ENCODE measurements at places on chromosomes 6 and 20. TPM values are rescaled to one million over a fixed set of nuclear protein-coding genes. Genes with fewer than 3 reads are reported as not detected.

Gene RFX6
- not detected for total RNA-seq

Gene RGS17
- 1.5 TPM for total RNA-seq

Gene WFDC6
- total RNA-seq = not detected

Gene POM121L2
- total RNA-seq = not detected

Gene AGER
- 0.26 TPM for total RNA-seq

Gene CST4
- total RNA-seq = not detected

Gene PARD6B
- 0.13 TPM for total RNA-seq

Gene CDSN
- not detected for total RNA-seq

Gene REM1
- 0.32 TPM for total RNA-seq

Gene HLA-DOA
- total RNA-seq = not detected

Gene TRIM39
- total RNA-seq = 11.8 TPM

Gene LST1
- total RNA-seq = 0.14 TPM

Gene KCNQ2
- total RNA-seq = not detected

Gene NXT1
- 43.4 TPM for total RNA-seq

Gene OPRM1
- total RNA-seq = not detected

Gene TREM2
- total RNA-seq = not detected

Gene LINC00237
- not detected for total RNA-seq

- no peak for DNase-seq
Measured at GRCh38 chr6:14763139-14763538, 482.7 kb upstream of the JARID2 start.

- DNase-seq = no peak
Measured at GRCh38 chr20:64037498-64038213, 1.7 kb downstream of the C20orf204 start.

DNA sequence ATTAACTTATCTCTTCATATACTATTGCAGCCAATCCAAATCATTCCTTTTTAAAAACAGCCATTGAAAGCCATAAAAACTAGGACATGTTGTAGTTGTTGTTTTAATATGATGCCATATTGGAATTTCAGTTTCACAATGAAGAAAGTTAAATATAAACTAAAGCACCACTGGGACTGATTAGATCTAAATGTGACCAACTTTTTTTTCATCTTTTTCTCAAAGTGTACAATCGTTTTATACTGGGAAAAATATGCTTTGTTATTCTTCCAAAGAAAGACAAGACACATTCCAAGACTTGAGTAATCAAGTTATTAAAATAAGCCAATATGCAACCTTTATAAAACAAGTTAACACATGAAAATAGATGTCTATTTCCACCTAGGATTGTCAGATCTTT, 68.5 kb downstream of the THEMIS start:
- no peak for DNase-seq

DNA sequence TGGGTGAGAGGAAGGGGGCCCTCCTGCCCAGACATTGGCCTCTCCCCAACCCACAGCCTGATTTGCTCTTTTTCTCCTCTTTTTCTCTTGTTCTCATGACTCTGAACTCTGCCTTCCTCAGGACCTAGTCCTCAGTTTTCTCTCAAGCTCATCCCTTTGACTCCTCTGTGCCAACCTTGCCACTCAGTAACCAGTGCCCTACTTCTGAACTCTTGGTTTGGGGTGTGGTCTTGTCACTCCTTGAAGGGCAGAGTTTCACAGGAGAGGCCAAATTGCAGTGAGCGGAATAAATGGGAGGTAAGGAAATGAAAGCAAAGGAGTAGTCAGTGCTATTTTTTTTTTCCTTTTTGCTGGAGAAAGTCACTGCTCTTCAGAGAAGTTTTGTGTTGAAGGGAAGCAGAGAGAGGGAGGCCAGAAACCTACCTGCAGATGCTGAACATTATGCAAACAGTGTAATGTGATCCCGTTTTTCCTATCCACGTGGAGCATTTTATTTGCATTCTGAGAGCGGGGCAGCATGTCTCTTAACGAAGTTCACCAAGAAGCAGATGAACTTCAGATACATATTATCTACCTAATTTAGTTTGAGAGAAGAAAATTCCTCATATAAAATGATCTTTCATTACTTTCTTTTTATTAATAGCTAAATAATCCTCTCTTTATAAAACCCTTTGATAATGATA, 26.9 kb downstream of the CFAP61 start:
- DNase-seq = no peak

GRCh38 chr6:109877028-109878004, 100.8 kb upstream of the GPR6 start:
- no peak for DNase-seq

- DNase-seq = no peak
Measured at GRCh38 chr6:130525408-130525807, 159.6 kb downstream of the TMEM200A start.

- no peak for DNase-seq
Measured at GRCh38 chr6:163985710-163986109, 571.2 kb downstream of the QKI start.

- no peak for DNase-seq
Measured at GRCh38 chr20:11217326-11218172, 543.8 kb upstream of the JAG1 start.

DNA sequence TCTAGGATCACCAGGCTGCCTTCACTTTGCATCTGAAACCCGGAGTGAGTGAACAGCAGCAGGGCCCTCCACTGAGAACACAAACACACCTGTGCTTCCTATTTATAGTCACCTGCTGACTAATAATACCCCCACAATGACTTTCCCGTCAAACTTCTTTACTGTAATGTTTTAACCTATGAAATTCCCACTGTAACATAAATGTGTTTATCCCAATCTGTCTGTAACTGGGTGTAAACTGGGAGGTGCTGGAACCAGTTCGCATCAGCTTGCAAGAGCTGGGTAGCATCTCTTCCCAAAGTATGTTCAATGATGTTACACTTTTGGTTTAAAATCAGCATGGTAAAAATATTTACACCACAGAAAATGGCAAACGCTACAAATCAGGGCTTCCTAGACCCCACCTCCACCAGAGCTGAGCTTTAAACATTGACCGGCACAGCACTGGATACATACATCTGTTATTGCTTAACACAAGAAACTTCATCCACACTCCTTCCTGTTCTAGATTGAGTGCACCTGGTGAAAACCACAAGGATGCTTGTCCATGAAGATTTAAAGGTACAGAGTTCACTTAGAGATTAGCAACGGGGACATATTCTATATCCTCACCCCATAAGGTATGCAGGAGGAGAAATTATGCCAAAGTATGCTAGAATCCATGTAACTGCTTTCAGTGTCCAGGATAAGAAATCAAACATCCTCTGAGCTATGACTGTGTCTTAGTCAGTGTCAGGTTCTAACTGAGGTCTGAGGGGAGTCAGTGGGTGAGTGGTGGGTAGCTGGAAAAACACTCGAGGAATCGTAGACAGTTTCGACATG, 79.0 kb downstream of the ALDH8A1 start:
- no peak for DNase-seq

DNA sequence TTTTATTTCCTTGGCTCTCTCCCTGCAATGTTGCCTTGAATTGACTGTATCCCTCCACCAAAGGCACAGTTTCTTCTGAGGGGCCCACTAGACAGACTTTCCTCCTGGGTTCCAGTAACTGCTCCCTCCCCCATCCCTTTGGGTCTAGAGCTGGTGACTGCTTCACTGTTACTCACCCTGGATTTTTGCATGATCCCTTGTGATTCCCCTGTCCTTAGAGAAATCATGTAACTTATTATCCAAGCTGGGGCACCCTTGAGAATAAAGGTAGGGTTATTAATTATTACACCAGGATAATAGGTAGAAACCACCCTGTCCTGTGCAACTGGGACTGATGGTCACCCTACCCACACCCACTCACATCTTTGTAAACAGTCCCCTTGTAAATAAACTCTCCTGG, 67.5 kb upstream of the FYN start:
- DNase-seq = no peak

GRCh38 chr20:41170386-41171105, 33.2 kb downstream of the PLCG1 start:
- DNase-seq = no peak

DNA sequence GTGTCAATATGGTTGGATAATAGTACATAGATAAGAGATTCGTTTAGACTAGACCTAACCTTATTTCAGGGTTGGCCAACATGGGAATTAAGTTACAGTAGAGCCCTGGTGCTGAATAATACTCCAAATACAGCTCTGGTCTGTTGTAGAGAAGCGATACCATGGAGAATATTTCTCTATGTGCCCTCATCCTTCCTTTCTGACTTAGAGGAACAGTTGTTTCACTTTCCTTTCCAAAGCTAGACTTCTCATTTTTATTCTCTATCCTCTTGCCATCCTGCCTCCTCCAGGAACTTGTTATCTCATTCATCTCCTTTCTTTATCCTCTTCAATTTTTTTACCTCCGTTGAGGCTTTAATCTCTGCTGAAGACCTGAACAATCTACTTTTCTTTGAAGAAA, 68.9 kb downstream of the EDN1 start:
- no peak for DNase-seq

DNA sequence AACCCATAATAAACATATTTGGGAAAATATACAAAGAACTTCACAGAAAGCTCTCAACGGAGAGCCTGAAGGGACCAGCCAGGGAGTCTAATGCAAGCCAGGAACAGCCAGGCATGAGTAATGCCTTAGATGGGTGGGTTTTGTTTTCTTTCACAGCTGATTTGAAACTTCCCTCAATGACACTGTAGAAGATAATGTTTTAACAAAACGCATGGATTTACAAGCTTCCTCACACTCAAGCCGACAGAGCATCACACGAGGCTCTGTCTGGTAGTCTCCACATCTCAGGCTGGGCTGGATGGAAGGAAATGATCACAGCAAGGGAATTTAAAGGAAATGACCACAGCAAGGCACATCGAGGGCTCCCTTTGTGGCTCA, 113.9 kb downstream of the GMPR start:
- DNase-seq = no peak

- DNase-seq = no peak
Measured at GRCh38 chr20:18692447-18692846, 104.6 kb downstream of the DTD1 start.

GRCh38 chr6:116278854-116279231, 887 bp downstream of the TSPYL1 start:
- peak; percentile 1 for DNase-seq

DNA sequence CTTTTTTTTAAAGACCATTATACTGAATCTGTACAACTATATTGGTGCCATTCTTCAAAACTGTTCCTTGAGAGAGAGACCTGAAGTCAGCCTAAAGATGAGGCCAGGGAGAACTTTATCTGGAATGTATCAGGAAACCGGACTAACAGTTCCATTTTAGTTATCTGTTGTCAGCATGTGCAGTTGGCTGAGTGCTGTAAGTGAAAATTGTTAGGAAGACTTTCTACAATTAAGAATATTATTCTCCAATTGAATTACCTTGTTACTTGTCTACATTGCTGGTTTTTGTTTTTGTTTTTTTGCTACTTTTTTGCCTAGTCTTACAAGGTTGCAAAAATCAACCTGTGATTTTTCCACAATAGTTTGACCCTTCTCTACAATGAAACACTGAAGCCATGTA, 7.5 kb downstream of the CEP57L1 start:
- DNase-seq = no peak

DNA sequence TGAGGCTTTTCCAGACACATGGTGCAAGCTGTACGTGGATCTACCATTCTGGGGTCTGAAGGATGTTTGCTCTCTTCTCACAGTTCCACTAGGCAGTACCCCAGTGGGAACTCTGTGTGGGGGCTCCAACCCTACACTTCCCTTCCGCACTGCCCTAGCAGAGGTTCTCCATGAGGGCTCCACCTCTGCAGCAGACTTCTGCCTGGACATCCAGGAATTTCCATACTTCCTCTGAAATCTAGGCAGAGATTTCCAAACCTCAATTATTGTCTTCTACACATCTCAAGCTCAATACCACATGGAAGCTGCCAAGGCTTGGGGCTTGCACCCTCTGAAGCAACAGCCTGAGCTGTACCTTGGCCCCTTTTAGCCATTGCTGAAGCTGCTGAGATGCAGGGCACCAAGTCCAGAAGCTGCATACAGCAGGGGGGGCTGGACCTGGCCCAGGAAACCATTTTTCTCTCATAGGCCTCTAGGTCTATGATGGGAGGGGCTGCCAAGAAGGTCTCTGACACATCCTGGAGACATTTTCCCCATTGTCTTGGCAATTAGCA, 11.6 kb downstream of the PDSS2 start:
- DNase-seq = no peak

DNA sequence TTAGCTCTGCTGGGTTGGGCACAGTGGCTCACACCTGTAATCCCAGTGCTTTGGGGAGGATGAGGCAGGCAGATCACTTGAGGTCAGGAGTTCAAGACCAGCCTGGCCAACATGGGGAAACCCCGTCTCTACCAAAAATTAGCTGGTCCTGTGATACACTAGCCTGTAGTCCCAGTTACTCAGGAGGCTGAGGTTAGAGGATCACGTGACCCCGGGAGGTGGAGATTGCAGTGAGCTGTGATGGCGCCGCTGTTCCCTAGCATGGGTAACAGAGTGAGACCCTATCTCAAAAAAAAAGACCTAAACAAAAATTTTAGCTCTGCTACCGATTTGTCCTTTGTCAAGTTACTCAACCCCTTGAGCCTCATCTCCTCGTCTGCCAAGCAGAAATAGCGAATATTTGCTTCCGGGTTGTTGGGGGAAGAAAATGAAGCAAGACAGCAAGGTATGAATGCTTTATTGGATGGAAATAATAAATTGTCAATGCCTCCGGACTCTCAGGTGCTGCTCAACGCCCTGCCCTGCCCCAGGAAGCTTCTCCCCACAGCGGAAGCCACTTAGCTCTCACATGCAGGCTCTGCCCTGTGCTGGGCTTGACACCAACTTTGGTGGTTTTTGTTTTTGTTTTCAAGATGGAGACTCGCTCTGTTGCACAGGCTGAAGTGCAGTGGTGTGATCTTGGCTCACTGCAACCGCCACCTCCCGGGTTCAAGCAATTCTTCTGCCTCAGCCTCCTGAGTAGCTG, 24.9 kb upstream of the ITCH start:
- DNase-seq = no peak

GRCh38 chr6:75934643-75935472, 137.6 kb downstream of the IMPG1 start:
- peak; percentile 13 for DNase-seq

- no peak for DNase-seq
Measured at GRCh38 chr6:71179249-71179885, 109.2 kb upstream of the OGFRL1 start.

- peak; percentile 10 for DNase-seq
Measured at GRCh38 chr6:73798592-73798991, 102.6 kb downstream of the CD109 start.

- DNase-seq = no peak
Measured at GRCh38 chr20:40497899-40498691, 190.9 kb downstream of the MAFB start.

- peak; percentile 35 for DNase-seq
Measured at GRCh38 chr6:167856999-167857660, 30.4 kb downstream of the AFDN start.

- no peak for DNase-seq
Measured at GRCh38 chr6:133577851-133578250, 311.1 kb upstream of the TCF21 start.

GRCh38 chr20:12171923-12172524, 254.3 kb downstream of the BTBD3 start:
- no peak for DNase-seq

GRCh38 chr6:108587258-108588059, 26.7 kb downstream of the FOXO3 start:
- no peak for DNase-seq

Measured in pulmonary artery endothelial cell (primary cell).